Cerebellar nuclear complex (tissue), 1 donor: ENCODE measurements at places on chromosomes 5 and 9.

DNA sequence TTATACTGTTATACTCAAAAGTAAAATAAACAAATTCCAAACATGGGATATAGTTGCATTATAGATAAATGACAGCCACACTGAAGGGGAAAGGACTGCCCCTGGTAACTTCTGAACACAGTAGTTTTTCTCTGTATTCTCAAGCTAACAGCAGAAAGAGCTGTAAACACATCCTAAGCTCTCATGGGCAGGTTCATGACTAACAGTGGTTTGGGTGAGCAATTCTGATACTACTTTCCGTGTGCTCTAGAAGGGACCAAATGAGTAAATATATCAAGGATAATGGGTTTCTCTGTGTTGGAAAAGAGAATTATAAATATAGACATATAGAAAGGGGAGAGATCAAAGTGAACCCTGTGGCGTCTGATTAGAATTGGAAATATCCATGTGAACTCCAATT is 2.2 kb upstream of the LCN6 start:
- DNase-seq, result no peak

GRCh38 chr5:168832308-168832707 is 253.1 kb upstream of the PANK3 start:
- no peak for DNase-seq

DNA sequence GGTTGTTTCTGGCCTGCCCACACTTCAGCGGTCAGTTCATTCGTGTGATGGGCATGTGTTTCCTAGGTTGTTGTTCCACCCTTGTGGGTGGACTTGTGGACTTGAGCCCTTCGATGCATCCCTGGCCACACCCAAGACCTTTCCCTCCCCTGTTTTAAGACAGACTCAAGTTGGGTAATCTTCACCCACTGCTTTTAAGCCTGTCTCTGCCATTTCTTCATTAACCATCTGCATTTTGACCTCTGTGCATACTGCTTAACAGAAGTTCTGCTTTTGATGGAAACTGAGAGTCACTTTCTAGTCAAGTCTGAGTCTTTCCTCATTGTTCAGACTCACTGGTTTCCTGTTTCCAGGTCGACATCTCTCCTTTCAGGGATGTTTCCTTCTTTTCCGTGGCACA is 233.7 kb downstream of the ARHGEF28 start:
- no peak for DNase-seq

- DNase-seq, result no peak
These were observed 950 bp downstream of the RGMB start for GRCh38 chr5:98774192-98775033.

DNA sequence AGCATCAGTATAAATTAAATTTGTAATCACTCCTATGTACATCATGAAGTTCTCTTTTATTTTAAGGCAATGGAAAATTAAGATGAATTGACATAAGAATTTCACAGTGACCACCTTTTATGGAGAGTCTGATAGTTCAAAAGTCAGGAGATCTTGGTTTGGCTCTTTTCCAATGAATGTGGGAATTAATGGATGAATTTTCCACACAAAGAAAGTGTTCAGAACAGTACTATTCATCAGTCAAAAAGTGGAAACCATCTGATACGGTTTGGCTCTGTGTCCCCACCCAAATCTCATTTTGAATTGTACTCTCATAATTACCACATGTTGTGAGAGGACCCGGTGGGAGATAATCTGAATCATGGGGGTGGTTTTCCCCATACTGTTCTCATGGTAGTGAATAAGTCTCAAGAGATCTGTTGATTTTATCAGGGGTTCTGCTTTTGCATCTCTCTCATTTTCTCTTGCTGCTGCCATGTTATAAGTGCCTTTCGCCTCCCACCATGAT is 24.5 kb downstream of the CCDC125 start:
- no peak for DNase-seq

GRCh38 chr5:168486136-168486879 is at the start of gene RARS1:
TSS of gene RARS1 (plus strand) at chr5:168486471. CDS start at chr5:168486499, 28 bp downstream.
- peak; percentile 54 for DNase-seq

- no peak for DNase-seq
These were observed 96.3 kb upstream of the MEF2C start for GRCh38 chr5:88979244-88979643.

DNA sequence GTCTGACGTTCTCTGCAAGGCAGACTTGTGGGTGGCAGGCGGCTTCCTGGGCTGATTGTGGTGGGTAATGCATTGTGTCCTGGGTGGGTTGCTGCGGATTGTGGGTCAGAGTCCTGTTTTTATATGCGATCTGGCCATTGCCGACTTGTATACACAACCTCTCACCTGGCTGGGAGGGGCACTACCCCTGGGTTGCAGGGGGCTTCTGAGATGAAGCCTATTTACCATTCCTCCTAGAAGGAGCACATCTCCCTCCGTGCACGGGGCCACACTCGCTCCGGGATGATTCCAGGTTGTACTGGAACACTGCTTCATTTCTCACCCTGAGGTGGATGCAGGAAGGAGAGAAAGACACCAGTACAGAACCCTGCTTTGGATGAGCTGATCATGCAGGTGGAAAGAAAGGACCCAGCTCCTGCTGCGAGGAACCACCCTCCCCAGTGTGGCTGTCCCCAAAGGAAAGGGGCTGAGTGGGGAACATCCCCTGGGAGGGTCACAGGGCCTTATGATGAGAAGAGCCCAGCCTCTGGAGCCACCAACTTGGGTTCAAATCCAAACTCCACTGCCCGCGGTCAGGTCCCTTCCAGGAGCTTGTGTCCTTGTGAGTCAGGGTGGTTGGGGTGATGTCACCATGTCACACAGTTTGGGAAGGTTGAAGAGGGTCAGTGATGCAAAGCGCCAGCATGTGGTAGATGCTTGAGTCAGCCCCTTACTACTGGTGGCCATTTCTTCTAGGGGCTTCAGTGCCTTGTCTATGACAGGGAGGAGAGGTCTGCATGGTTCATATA is 151.8 kb upstream of the COL5A1 start:
- DNase-seq, result no peak

DNA sequence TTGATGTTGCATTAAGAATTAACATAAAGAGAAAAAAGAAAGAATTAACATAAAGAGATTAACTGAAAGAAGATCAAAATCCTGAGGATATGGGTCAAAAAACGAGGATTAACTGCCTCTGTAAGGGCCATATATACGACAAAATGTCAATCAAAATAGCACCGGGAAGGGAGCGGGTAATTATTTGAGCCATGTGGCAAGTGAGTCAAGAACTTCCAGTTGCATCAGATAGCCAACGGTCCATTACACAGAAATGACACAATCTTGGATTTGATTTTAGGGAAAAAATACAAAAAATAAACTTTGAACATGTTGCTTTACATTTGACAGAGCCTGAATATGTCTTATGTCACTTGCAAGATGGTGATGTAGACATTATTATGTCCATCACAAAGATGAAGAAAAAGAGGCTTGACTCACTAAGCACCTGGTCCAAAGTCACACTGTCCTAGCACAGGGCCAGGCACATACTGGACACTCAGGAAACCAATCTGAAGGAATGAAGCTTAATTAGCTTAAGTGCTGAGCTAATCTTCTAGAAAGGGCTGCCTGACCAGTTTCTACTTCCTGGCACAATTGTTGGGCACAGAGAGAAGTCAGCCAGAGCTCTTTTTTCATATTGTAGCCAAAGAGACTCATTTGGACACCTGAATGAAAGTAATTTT is 273.2 kb upstream of the PAPPA start:
- DNase-seq, result no peak

DNA sequence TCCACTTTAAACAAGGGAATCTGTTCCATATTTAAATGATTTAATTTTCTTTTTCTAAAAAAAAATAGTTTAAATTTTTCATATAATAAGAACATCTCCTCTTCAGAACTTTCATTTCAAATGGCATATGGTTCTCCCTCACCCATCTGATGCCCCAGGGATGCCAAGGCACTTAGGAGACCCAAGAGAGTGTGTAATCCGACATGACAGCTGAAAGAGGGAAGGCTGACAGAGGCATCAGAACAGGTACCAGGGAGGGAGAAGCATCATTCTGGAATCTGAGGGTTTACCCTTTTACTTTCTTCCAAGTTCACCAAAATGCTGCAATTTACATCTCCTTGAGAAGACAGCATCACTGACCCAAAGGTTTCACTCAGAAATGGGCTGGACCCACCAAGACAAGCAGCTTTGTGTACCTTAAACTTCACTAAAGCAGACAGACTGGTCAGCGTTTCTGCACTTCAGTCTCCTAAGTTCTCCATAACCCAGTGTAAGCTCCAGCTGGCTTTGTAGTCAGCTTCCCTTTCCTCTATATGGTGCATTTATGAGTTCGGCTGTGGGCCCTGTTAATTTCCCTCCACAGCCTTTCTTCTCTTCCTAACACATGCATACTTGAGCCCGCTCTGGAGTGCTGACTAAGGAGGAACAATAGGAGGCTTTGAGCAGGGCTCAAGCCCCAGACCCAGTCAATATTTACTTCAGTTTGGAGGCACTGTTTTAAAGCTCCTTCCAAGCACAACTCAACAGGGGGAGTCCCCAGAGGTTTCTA is 17.7 kb downstream of the EFNA5 start:
- DNase-seq, result no peak

- DNase-seq, result no peak
These were observed 662.2 kb upstream of the ZNF608 start for GRCh38 chr5:125408448-125409233.

- DNase-seq, result no peak
These were observed 53.7 kb downstream of the LMX1B start for GRCh38 chr9:126667190-126668055.

GRCh38 chr5:23385036-23385435 is 122.4 kb upstream of the PRDM9 start:
- DNase-seq, result no peak

- no peak for DNase-seq
These were observed 35.3 kb upstream of the PHYKPL start for GRCh38 chr5:178267876-178268275.

GRCh38 chr5:159639590-159639989 is 276.7 kb upstream of the ADRA1B start:
- no peak for DNase-seq

GRCh38 chr9:27408482-27408881 is 111.5 kb upstream of the EQTN start:
- DNase-seq, result no peak

DNA sequence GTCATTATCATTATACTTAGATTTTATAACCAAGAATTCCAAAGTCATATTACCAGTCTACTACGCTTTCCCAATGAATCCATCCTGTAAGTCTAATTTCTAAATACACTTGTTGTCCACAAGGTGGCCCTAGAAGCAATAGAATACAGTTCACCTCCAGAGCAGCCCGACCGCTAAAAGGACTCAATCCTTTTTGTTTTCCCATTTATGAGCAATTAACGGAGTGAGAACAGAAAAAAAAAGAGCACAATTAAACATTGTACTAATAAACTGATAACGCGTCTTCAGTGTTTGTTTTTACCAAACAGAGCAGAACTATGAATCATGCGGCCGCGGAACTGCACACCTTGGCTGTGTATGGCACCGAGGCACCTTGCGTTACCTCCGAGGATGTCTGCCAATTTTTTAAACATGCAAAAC is 160.7 kb upstream of the DAPK1 start:
- DNase-seq, result no peak

GRCh38 chr9:86767373-86767772 is 179.9 kb downstream of the GAS1 start:
- no peak for DNase-seq

GRCh38 chr5:1554410-1554967 is 30.7 kb upstream of the LPCAT1 start:
- DNase-seq, result no peak

DNA sequence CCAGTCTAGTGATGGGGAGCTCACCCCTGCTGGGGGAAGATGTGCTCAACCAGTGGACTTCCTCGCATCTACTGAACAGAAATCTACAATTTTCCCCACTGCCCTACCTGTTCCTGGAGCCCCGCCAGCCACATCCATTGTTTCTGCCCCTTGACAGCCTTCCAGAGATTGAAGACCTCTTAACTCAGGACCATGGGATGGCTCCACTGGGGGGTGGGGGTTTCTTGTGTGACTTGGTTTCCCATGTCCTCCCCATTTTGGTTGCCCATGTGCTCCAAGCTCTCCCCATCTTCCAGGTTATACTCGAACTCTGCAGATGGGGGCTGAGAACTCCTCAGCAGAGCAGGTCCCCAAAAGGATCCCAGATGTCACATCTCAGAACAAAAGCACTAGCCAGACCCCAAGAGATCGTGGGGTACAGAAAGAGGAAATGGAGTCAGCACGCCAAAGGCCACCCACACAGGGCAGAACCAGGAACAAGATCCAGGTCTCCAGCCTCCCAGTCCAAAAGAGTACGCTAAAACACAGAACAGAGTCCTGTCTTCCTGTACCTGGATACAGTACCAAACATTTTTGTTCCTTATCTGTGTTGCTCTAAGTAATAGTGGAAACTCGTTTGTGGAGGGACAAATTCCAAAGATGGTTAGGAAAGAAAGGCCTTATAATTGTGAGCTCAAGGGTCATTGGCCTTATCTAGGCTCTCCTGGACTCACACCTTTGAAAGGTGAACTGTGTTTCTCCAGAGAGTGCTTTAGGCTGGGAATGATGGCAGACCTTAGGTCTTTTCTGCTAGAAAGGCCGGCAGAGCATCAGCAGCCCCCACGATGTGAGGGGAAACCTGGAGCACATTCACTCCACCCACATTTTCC is 15.8 kb downstream of the CORO2A start:
- DNase-seq, result no peak

- DNase-seq, result no peak
These were observed 13.6 kb downstream of the ITGA1 start for GRCh38 chr5:52801329-52801728.

DNA sequence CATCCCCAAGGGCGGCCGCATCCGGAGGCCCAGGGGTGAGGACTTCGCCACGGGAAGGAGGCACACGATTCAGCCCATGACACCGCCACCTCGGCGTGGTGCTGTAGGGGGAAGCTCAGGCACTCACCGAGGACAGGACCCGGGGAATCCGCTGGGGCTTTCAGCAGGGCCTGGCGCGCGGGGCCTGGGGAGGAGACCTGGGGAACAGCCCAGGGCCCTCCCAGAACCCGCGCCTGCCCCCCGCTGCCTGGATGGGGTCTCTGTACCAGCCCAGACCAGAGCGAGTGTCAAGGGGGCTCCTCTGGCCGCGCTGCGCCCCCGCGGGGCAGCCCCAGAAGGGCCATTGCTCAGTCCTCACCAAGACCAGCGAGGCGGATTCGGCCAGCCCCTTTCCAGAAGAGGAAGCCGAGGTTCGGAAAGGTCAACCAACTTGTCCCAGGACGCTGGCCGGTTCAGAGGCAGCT is 12.8 kb downstream of the COL23A1 start:
- no peak for DNase-seq

DNA sequence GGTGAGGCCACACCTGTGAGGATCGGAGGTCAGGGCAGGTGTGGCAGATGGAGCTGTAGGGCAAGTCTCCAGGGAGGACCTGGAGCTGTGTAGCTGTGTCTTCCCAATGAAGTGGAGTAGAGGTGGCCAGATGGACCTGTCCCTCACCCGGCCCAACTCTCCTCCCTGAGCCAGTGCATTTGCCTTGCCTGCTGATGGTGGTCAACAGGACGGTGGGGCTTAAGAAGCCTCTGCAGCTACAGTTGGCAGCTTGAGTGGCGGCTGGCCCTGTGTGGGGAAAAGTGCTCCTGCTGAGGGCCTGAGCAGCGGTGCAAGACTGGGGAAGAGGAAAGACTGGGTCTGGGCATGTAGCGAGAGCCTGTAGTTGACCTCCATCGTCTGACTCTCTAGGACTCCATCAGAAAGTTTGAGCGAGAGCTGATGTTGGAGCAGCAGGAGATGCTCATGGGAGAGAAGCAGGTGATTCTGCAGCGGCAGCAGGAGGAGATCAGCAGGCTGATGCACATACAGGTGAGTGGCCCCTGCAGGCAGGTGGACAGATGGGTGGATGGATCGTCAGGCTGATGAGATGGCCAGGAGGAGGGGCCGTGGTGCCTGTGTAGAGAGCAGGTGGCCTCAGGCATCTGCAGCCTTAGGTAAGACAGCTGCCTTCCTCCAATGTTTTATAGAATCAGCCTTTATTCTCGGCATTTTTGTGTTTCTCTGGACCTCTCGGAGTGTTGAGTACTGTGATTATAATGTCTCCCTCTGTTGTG is 24.9 kb downstream of the PITX1 start:
- DNase-seq, result no peak
